Cortex of kidney (tissue), 1 donor: ENCODE measurements at places on chromosomes 11 and 22.

DNA sequence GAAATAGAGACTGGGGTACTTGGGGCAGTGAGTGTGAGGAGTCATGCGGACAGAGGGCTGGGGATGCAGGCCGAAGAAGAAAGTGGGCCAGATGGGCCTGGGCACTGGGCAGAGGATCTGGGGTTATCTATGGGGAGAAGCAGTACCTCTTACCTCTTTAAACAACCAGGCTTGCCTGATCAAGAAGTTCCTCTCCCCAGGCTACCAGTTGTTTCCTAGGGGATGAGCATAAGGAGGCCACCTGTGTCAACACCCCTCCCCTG is 98.4 kb upstream of the PITPNB start:
- no peak for DNase-seq

DNA sequence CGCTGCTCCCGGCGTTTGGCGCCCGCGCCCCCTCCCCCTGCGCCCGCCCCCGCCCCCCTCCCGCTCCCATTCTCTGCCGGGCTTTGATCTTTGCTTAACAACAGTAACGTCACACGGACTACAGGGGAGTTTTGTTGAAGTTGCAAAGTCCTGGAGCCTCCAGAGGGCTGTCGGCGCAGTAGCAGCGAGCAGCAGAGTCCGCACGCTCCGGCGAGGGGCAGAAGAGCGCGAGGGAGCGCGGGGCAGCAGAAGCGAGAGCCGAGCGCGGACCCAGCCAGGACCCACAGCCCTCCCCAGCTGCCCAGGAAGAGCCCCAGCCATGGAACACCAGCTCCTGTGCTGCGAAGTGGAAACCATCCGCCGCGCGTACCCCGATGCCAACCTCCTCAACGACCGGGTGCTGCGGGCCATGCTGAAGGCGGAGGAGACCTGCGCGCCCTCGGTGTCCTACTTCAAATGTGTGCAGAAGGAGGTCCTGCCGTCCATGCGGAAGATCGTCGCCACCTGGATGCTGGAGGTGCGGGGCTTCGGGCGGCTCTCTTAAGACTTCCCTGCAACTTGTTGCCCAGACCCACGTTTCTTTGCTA is at the start of gene CCND1:
CCND1 (plus strand) TSS at position 162 of the 587 bp plus-strand sequence; CDS start at position 320, 158 bp downstream.
- DNase-seq: no peak

- no peak for DNase-seq
Observed at GRCh38 chr11:74675761-74676160, 55.5 kb downstream of the CHRDL2 start.

DNA sequence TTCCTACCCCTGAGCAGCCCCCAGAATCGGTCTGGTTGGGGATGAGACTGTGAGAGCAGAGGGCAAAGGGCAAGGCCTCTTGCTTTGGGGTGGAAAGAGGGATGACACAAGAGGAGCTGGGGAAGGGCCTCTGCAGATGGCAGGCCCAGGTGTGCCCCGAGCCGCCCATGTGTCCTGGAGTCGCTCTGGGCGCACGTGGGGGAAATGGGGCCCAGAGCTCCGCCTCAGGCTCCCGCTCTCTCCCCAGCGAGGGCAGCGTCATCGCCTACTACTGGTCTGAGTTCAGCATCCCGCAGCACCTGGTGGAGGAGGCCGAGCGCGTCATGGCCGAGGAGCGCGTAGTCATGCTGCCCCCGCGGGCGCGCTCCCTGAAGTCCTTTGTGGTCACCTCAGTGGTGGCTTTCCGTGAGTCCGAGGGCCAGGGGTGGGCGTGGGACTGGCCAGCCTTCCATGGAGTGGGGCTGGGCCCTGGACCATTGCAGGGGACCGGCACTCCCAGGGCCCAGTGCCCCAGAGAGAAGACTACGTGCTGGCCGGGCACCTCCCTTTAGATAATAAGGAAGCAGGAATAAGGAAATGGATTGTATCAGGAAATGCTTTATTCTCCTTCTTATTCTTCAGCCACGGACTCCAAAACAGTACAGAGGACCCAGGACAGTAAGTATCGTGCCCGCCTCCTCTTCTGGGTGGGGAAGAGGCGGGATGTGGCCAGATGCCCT is 30.1 kb downstream of the ST14 start:
- no peak for DNase-seq

DNA sequence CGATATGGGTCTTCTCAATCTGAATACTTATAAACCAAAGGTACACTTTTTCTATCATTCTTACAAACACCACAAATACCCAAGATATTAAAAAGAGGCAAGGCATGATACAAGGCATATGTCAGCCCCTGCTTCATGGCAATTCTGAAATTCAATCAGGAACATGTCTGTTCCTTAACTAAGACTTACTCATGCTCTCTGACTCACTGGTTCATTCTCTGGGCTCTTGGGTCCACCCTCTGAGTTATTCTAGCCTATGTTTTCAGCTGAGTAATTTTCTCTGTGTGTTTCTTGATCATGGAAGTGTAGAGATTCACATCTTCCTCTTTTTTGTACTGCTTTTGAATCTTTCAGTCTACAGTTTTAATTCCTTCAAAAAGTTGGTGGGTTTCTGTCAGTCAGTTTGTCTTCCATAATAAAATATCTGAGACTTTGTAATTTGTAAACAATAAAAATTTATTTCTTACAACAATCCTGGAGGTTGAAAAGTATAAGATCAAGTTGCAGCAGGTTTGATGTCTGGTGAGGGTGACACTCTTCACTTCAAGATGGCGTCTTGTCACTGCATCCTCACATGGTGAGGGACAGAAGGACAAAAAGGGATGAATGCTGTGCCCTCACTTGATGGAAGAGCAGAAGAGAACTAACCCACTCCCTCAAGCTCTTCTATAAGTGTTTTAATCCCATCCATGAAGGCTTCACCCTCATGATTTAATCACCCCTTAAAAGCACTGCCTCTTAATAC is 211.7 kb downstream of the FAM76B start:
- DNase-seq: no peak

GRCh38 chr11:2296913-2297622 is 4.7 kb downstream of the C11orf21 start:
- no peak for DNase-seq

GRCh38 chr11:47251751-47252150 is 3.1 kb upstream of the ACP2 start:
- no peak for DNase-seq

DNA sequence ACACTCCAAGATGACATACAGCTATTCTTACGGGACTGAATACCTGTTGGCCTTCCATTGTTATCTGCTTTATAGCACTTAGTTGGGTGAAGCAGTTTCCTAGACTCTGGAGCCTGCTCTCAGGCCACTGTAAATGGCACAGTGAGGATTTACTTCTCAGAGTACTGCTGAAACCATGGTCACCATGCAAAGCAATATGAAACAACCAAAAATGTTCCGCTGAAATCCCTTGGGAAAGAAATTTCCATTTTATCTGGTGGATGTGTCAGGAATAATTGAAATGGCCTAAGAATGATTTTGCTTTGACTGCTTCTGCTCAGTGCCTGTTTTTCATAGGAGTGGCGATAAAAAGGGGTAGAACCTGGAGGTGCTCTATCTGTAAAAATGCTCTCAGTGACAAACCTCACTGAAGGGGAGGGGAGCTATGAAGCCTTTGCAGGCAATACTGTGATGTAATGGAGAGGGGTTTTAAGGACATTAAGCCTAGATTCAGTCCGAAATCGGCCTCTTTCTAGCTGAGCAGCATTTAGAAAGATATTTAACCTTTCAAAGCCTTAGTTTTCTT is 651.6 kb upstream of the ANO5 start:
- DNase-seq: no peak

GRCh38 chr11:108788565-108789199 is 123.8 kb downstream of the DDX10 start:
- DNase-seq: no peak

- DNase-seq: no peak
Observed at GRCh38 chr22:25833676-25834075, 91.7 kb downstream of the MYO18B start.

DNA sequence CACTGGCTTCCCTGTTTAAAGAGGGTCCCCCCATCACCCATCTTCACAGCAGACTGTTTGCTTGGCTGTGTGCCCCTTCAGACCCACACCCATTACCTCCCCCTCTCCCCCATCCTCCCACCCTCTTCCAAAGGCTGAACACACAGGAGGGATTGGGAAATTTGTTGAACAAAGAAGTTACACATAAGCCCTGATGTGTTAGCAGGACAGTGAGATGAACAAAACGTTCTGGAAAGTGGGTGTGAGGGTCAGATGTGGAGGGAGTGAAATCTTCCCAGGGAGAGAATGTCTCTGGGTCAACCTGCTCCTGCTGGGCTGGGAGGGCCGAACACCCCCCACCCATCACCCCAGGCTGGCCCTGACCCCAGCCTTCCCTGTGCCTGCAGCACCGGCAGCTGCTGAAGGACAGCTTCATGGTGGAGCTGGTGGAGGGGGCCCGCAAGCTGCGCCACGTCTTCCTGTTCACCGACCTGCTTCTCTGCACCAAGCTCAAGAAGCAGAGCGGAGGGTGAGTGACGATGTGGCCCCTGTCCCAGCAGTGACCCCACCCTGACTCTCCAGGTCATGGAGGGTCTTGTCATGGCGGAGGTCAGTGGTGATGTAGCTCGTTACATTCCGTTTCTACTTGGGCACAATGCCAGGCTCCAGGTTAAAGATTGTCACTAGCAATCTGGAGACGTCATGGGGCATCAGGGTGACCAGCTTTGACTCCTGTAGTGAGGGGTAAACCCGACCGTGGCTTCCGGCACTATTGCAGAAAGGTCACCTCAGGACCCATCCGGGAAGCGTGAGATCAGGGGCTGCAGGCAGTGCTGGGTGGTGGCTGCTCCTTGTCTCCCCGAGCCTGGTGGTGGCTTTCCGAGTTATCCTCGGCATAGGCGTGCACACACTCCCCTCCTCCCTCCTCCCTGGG is 103.5 kb downstream of the BCR start:
- DNase-seq: no peak

GRCh38 chr11:95647355-95647754 is 142.2 kb downstream of the FAM76B start:
- no peak for DNase-seq
